Kasumi-1 (cell line): ENCODE measurements at places on chromosomes 12 and 14.
A peak's percentile ranks its signal among the peaks of the same experiment; 100 is the strongest.

- no peak for DNase-seq
These were observed 9.8 kb downstream of the ISCA2 start for GRCh38 chr14:74503291-74503937.

DNA sequence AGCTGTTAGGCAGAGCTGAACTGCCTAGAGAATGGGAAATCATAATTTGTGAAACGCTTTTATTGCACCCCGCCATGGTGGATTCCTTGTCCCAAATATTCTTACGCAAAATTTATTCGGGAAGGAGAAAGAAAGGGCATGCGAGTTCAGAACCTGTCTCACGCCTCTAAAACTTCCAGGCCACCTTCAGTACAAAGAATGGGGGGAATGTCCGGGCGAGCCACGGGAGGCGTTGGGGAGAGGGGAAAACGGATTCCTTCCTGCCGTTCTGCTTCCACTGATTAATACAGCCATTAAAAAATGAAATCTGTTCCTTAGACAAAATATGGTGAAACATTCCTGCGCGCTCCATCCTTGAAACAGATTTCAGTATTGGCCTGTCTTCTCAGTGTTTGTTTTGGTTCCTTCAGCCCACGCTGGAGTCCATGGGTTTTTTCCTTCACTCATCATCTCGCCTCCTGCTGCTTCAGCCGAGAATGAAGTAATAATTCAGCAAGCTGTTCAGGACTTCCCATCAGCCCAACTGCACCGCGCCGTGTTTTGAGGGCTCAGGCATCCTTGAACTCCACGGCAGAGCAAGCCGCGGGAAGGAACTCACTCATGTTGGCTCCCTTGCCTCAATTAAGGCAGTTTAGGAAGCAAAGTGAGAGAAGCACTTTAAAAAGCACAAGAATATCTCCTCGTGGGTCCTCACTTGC, 47.7 kb upstream of the CDKN3 start:
- DNase-seq, result no peak

- peak; percentile 2 for DNase-seq
These were observed 117.7 kb downstream of the OTOGL start for GRCh38 chr12:80217011-80217535.

DNA sequence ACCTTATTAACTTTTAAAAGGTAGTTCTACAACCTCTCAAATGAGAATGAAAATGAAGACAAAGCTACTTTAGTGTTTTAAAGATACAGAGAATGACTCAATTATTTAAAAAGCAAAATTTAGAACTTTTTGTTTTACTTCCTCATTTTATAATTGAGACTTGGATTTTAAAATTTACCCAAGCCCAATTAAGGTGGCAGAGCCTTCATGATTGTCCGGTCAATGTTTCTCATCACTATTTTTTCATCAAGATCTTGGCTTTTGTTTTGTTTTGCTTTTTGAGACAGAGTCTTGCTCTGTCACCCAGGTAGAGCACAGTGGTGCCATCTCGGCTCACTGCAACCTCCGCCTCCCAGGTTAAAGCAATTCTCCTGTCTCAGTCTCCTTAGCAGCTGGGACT, 32.7 kb downstream of the PPP4R3A start:
- no peak for DNase-seq

- DNase-seq, result no peak
These were observed 12.8 kb upstream of the NRDE2 start for GRCh38 chr14:90344331-90345238.

DNA sequence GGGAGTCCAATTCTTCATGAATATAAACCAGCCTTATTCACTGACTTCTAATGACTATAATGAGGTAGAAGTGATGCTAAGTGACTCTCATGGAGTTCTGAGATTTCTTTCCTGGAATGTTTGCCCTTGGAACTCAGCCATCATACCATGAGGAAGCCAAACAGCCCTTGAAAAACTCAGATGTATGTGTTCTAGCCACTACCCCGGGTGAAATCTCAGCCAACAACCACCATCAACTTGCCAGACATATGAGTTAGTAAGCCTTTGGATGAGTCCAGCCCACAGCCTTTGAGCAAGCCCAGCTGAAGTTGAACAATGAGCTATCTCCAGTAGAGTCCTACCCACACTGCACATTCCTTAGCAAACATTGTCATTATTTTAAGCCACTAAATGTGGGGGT, 149.5 kb downstream of the SLC6A15 start:
- DNase-seq, result no peak

GRCh38 chr12:31794745-31795144, 65.9 kb upstream of the AMN1 start:
- no peak for DNase-seq

- no peak for DNase-seq
These were observed 433.2 kb downstream of the PDZRN4 start for GRCh38 chr12:41621291-41621690.

DNA sequence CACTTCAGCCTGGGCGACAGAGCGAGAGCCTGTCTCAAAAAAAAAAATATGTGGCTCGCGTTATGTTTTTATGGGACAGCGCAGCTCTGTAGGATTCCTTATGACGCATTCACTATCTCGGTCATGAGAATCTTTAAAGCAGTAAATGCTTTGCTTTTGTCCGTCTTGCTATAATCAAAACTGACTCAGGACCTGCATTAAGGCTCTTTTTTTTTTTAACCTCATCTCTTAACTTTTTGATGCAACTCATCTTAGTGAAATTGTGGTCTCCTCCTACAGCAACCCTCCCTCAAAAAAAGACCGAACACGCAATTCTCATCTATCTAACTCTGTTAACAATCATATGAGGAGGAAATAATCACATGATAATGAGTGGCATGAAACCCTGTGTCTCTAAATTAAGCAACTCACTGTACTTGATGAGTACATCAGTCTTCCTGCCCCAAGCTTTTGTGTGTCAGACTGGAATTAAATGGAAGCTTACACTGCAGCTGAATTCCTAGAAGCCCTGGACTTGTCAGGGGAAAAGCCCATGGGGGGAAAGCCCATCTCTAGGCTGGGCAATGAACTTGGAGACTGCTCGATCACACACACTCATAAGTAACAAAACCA, 4.3 kb downstream of the P2RX4 start:
- no peak for DNase-seq

DNA sequence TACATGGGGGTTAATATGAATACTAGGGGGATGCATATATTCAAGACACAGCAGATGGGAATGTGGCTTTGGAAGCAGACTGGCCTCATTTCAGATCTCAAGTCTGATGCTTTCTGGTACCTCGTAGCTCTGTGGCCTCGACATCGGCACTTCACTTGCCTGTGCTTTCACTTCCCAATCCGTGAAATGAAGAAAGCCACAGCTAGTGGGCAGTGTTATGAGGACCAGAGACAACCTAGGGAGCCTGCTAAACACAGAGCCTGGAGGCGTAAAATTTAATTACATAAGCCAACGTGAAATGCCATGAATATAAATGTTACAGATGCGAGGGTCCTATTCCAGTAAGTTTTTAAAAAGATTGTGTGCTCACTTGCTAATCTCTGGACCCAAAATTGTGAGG, 286.0 kb downstream of the TMEM132D start:
- DNase-seq, result no peak

GRCh38 chr12:57637364-57637763, 4.4 kb upstream of the B4GALNT1 start:
- peak; percentile 11 for DNase-seq

DNA sequence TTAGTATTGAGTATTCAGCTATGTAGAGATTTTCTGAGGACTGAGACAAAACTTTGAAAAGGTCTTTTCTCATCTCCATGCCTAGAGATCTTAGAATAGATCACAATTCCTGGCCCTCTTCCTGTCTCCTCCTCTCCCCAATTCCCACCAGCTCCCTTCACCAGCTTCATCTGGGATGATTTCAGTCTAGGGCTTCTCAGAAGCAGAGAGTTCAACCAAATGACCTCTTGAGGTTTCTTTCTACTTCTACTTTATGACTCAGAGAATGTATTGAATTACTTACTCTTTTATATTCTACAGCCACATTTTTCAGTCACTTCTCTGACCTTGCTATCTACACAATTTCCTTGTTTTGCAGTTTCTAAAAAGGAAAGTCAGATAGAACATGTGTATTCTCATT, 19.4 kb upstream of the SNX6 start:
- DNase-seq, result no peak

- DNase-seq, result no peak
These were observed 51.8 kb downstream of the ZNF664 start for GRCh38 chr12:124024776-124025175.

DNA sequence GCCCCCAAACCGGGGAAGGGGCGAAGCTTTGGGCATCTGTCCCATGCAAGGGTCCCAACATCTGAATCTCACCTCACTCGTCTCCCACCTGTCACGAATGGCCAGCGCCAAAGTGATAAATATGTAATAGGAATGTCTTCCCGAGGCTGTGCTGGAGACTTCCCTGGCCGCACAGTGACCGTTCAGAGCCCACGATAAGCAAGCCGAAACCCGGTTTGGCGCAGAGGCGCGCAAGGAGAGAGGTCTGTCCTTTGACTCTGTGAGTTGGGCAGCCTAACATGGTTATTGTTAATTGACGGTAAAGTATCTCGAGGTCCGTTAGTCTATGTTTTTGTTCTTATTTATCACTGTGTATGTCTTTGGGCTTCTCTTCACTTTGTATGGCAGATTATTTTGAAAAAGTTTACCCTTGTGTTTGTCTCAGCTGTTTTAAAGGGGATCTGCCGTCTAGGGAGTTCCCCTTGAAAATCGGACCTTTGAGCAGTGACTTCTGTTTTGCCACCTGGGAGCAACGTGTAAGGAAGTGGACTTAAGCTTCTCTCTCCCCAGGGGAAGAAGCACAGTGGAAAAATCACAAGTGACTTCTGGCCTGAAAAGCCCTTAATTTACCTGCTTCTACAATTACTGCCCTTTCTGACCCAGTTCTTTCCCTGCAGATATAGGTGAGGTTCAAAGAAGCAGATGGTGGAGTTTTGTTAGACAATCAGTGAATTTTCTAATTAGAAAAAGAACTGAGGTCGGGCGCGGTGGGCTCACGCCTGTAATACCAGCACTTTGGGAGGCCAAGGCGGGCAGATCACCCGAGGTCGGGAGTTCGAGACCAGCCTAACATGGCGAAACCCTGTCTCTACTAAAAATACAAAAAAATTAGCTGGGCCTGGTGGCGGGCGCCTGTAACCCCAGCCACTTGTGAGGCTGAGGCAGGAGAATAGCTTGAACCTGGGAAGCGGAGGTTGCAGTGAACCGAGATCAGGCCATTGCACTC, 1.1 kb upstream of the TM9SF1 start:
- peak; percentile 13 for DNase-seq

DNA sequence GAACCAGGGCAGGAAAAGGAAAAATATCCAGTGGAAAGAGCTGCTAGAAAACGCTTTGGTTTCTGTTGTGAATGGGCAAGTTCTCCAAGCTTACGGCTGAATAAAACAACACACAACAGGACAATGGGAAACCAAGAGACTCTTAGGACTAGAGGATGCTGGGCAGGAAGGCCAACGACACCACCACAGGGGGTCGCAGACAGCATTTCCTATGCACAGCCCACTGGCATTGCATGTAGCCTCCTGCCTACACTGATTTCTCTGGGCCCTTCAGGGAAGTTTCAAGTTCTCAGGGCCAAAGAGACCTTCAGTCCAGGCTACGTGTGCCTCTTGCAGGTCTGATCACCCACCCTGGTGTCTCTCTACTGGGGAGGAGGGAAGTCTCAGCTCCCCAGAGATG, 108.0 kb downstream of the RIMBP2 start:
- no peak for DNase-seq

DNA sequence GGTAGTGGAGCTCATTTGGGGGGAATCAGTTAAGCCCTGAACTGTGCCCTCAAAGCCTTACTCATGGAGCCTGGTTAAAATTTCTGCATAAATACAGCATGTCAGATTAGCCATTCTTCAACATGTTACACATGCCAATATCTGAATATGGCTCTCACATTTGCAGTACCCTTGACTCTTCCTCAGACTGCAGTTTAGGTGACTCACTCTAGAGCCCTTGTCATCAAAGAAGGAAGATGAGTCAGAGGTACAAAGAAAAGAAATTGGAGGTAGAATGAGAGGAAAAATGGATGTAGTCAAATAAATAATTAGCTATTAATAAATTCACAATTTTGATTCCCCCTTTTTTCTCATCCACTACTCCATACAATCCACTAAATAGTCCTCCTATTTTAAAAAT, 23.6 kb upstream of the OR4K2 start:
- no peak for DNase-seq

DNA sequence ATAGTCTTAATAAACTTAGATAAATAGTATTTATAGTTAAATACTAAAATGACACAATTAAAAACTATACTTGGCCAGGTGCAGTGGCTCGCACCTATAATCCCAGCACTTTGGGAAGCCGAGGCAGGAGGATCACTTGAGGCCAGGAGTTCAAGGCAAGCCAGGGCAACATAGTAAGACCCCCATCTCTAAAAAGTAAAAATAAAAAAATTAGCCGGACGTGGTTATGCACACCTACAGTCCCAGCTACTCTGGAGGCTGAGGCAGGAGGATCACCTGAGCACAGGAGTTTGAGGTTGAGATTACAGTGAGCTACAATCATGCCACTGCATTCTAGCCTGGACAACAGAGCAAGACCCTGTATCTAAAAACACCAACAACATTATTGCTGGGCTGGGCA, 16.0 kb downstream of the CINP start:
- no peak for DNase-seq

GRCh38 chr12:117051380-117051779, 47.8 kb downstream of the TESC start:
- DNase-seq, result no peak

DNA sequence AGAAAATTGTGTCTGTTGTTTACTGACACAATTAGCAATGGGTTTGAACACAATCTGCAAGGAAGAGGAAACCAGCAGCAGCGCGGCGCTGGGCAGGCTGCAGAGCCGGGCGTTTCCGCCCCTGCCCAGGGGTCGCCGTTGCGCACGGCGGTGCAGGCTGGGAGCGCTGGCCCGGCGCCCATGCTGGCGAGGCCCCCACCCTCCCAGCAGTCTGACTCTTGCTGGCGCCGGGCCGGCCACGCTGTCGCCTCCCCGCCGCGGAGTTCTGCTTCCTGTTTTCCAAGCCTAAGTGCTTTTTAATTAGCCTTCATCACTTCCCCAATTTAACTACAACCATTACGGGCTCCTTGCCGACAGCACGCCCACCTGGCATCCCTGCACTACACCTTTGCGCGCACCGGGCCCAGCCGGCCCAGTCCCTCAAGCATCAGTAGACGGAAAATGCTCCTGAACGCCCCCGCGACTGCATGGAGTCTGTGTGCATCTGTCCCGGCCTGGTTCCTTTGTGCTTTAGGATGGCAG, 212.1 kb downstream of the GXYLT1 start:
- peak; percentile 92 for DNase-seq

DNA sequence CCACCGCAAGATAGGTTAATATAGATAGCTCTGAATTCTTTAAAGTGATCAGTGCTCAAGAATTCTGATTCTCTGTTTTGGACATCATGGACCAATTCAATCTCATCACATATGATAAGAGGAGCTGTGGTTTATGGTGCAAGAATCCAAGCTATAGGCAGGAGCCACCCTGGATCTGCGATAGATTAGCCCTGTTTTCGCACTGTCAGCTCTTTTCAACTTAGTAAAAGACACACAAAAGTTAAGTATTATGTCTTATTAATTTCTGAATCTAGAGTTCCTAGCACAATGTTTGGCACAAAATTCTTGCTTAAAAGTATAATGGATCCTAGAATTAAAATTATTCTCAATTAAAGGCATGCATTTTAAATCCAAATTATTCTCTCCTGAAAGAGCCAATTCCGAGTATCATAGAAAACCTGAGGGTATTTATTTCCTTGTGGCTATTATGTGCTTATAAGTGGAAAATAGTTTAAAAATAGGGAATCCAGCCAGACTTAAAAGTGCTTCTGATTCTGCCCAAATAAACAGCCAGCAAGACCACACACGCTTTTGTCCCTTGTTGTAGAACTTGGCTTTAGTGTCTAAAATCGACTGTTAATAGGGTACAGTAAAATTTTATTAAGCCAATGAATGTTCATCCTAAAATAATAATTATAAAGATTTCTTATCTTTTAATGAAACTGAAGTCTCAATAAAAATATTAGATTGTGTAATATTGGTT, 184.9 kb upstream of the FLRT2 start:
- DNase-seq, result no peak
